ENCODE measurements at places on chromosomes 16 and 17.

GRCh38 chr16:81610144-81610842, 165.7 kb downstream of the CMIP start:
- no peak for DNase-seq

- peak; percentile 43 for DNase-seq
Observed at GRCh38 chr17:44350733-44351226, 5.7 kb downstream of the GRN start.

DNA sequence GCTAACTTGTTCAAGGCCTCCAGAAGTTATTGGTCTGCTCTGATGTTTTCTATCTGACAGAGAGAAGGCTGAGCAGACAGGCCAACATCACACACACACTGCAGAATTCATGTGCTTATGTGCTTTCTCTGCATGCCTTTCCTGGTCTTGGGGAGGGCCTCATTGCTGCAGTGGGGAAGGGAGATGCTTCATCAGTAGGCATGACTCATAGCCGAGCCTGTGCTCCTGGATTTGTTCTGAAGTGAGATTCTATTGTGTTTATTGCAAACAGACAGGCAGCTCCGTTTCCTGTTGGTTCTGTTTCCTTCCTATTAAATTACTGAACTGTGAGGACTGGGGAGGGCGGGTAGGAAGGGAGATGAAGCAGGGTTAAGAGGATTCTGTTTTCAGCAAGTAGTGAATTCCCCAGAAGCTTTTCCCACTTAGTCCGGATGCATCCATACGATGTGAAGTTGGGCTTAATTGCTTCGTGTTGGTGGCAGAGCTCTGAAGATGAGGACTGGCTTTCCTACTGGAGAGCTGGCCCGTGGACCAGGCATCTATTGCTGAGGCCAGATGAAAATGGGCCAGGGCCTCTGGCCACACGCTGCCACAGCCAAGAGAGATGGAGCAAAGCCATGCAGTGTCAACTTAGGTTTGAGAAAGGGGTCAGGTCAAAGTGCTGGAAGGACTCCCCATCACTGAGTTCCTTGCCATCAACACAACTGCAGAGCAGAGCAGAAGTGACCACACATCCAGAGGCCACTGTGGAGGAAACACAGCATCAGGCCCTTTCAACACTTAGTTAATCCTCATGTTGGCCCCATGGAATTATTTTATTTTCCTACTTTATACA, 179.3 kb downstream of the UTP18 start:
- no peak for DNase-seq

DNA sequence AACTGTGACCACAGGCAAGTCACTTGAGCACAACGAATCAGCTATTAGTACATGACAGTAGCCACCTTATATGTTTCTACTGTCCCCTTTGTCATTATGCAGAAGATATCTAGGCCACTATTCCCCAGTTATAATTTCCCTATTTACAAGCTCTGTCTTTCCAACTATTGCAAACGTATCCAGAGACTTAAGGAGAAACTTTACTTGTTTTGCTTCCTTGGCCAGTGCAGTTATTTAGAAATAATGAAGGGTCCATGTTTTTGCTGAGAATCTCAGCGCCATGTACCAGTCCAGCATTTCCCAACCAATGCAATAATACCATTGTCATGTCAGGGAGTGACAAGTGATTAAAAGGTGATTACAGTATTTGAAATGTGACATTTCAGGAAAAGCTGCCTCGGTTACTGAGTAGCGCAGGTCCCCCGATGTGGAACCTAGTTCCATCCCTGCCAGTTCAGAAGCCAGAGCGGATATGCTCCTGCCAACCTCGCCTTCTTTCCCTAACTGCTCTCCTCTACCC, 743 bp downstream of the ZNF624 start:
- DNase-seq, result no peak

DNA sequence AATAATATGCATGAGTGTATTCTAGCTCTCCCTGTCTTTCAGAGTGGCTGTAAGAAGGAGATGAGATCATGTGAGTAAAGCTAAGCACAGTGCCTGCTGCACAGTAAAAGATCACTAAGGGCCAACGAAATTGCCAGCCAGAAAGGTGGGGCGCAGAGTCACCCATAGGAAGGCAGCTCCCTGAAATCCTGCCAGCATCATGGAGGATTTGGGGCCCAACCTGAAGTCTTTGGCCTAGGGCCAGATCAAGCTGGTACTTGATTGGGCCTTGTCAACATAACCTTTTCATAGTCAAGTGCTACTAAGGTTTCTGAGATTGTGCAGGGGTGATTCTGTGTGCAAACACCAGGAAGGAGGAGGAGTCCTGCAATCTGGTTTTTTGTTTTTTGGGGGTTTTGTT, 16.5 kb downstream of the SCNN1B start:
- DNase-seq, result no peak

DNA sequence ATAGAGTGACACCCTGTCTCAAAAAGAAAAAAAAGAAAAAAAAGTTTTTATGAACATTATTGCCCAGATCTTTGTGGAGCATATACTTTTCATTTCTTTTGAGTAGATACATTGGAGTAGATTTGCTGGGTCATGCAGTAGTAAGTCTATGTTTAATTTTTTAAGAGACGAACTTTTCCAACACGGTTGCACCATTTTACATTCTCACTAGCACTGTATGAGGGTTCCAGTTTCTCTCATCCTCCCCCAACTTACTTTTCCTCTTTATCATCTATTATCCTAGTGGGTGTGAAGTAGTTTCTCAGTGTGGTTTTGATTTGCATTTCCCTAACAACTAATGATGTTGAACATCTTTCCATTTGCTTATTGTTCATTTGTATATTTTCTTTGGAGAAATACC, 10.5 kb downstream of the RPS6KB1 start:
- no peak for DNase-seq

DNA sequence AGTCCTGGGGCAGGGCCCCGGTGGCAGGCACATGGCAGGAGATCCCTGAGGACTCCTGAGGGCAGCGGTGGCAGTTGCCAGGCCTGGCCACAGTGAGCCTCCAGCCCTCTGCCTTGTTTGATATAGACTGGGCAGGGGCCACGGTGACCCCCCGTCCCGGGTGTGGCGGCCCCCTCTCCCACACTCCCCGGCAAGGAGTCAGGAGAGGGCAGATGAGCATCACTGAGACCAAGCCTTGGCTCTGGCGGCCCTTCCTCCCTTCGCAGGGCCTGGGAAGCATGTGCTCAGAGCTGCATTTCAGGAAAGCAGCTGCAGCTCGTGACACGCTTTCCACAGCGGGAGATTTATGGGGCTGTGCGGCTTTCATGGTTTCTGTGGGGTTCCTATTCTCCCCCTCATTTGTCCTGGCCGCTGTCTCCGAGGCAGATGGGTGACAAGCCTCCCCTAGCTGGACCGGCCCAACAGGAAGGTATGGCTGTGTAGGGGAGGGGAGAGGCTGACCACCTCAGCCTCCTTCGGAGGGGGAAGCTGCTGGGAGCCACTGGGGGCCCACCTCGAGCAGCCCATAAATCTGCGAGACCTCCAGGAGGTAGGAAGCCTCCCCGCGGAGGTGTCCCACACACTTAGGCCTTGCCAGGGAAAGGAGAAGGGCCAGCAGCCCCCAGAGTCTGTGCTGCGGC, 211.4 kb downstream of the NTN1 start:
- no peak for DNase-seq
